ENCODE measurements at places on chromosomes 5 and 9.

DNA sequence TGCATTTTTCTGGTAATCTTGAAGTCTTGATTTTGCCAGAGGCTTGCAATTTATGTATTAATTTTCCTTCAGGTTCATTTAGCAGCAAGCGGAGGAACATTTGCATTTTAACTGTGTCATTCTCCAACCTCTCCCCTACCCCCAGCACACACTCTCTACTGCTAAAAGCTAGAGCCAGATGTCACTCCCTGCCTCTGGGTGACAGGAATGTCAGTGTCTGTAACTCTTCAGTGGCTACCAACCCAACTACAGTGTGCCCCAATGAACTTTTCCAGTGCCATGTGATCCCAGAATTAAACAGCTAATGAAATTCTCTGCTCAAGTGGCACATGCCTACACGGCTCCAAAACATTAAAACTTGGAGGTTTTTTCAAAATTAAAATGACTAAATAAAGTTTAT lies 260.3 kb downstream of the GOLPH3 start:
- DNase-seq: peak; percentile 24

- DNase-seq: no peak
Observed at GRCh38 chr5:14813747-14814146, 57.8 kb downstream of the ANKH start.

GRCh38 chr9:36208521-36209253 lies 18.0 kb downstream of the CLTA start:
- DNase-seq: no peak

GRCh38 chr5:9781275-9781674 lies 151.1 kb upstream of the TAS2R1 start:
- DNase-seq: no peak

GRCh38 chr5:16483361-16483760 lies 17.8 kb upstream of the ZNF622 start:
- DNase-seq: no peak

DNA sequence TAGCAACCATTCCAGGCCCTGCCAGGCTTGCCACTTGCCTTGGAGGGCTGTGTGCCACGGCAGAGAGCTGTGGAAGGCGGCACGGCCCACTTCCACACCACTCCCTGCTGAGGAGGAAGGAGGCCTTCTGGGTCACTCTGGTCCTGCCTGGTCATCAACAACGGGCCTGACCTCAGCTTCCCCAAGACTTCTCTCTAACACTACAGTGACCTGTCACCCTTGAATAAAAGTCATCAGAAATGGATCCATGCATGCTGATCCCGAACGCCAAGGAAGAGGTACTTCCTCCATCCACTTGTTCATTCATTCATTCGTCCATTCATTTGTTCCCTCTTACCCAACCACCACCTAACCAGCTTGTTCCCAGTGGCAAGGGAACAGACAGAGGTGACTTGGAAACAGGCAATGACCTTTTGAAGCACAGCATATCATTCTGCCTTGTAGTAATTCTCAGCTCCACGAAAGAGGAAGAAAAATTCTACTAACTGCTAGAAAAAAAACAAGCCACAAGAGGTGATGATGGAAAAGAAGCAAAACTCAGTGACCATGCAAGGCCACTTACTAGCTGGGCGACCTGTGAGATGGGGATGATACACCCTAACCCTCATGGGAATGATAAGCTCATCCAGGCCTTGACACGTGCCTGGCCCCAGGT lies 58.6 kb downstream of the STK10 start:
- DNase-seq: no peak

GRCh38 chr5:40273936-40274335 lies 405.8 kb upstream of the PTGER4 start:
- no peak for DNase-seq

DNA sequence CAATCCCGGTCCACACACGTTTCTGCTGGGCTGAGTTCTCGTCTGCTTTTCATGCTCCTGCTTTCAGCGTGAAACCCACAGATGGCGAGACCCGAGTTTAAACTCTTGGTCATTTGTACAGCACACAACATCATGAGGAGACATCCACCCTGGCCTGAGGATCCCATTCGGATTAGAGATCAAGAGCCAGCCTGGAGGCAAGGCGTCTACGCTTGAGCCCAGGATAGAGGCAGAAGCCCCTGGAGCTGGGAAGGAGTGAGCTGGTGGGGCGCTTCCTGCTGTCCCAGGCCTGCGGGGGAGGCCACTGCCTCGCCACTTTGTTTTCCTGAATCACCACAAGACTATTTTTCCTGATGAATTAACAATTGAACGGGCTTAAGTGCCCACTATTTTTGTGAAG lies 281.9 kb upstream of the IRX4 start:
- no peak for DNase-seq

Measured in activated effector memory CD4-positive, alpha-beta T cell treated with anti-CD3 and anti-CD28 coated beads, Interleukin-2, amount 50 U/mL, for 16 hours (primary cell).